NCI-H774 (cell line): ENCODE measurements at places on chromosomes 2 and 18.
A peak's percentile ranks its signal among the peaks of the same experiment; 100 is the strongest.

DNA sequence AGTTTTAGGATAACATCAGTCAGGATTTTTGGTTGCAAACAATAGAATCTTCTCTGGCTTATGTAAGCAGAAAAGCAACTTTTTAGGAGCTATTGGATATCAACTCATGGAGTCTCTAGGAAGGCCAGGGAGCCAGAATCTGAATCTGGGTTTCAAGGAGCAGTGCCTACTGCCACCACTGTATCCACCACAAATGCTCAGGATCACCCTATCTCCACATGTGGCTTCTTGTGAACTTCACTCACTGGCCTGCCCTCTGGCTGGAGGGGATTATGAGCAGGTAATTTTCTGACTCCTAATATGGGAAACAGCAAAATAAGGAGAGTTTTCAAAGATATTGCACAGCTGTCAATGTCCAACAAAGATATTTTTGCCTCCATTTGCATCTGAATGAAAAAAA is 142.9 kb downstream of the PKP4 start:
- DNase-seq, result no peak

DNA sequence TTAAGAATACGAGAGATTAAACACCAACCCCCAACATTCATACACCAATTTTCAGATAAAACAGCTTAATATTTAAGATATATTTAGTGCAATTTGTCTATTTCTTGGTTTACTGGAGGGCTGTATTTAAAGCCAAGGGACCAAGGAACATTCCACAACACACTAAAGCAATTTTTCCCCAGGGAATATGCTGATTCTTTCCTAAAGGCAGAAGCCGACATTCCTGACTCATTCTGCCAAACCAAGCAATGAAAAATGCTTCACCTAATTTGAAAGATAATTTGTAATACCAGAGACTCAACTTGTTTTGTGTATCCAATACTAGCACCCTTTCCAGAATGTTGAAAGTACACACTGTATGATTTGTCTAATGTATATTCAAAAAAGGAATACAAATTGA is 1267.6 kb upstream of the PIK3C3 start:
- no peak for DNase-seq

DNA sequence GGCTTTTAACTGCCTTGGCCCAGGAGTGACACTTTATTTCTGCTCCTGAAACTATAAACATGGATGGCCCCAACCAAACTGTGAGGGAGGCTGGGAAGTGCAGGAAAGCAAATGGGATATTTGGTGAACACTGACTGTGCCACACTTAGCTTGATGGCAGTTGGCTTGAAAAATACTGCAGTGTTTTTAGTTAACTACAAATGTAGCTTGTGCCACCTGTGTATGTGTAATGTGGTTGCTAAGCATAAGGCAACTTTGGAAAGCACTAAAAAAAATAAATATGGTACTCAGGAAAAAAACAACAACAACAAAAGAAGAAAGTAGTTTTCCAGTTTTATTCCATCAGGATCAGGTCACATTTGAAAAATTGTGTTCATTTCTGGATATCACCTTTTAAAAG is 73.8 kb downstream of the CD28 start:
- DNase-seq, result no peak

- DNase-seq, result no peak
Measured at GRCh38 chr18:361100-361732, 93.4 kb upstream of the THOC1 start.

DNA sequence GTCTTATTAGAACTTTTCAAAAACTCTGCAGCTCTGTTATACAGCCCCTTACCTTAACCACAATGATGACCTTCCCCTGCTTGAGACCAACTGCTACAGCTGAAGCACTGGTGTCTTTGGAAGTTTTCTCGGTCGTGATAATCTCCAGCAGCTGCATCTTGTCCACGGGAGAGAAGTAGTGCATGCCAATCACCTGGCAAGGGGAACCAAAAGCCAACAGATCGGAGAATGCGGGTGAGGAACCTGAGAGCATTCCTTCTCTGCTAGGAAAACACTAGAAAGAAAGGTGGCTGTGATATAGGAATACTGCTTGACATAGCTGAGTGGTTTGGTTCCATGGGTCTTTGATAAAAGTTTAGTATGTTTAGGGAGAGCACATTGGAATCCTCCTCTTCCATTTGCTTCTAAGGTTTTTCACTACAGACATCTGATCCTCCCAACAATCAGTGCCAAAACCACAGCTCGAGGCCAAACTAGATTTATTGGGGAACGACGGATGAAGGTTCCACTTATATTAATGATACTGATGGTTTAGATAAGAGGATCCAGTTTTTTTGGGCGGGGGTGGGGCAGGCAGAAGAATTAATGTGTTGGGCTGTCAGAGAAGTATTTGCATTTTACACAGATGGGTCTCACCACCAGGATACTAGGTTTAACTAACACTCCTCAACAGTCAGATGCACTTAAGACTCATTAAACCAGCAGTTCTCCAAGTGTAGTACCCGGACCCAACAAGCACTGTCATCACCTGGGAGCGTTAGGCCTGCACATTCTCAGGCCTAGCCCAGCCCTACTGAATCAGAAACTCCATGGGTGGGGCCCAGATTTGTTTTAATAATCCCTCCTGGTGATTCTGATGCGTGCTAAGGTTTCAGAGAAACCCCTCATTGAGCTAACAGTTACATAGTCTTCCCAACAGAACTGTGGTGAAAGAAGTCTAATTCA is 22.4 kb downstream of the GAREM2 start:
- DNase-seq, result no peak

DNA sequence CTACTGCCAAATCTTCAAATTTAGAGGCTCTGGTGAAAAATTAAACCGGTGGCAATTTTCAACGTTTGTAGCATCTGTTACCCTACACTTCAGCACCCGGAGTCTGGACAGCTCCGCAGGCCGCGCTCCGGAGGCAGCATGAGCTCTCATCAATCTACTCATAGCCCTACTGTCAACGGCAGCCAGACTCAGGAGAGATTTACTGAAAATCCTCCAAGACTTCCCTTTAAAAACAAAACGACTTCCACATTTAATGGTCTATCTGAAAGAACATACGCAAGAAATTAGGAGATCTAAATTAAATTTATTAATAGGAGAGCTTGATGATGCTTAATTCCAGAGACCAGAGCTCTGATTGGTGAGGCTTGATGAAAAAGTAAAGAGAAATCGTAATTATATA is 970 bp upstream of the ADCYAP1 start:
- DNase-seq, result no peak

GRCh38 chr18:58714259-58714658 is 43.0 kb downstream of the MALT1 start:
- no peak for DNase-seq

GRCh38 chr18:43108882-43109281 is 6.6 kb downstream of the RIT2 start:
- no peak for DNase-seq

DNA sequence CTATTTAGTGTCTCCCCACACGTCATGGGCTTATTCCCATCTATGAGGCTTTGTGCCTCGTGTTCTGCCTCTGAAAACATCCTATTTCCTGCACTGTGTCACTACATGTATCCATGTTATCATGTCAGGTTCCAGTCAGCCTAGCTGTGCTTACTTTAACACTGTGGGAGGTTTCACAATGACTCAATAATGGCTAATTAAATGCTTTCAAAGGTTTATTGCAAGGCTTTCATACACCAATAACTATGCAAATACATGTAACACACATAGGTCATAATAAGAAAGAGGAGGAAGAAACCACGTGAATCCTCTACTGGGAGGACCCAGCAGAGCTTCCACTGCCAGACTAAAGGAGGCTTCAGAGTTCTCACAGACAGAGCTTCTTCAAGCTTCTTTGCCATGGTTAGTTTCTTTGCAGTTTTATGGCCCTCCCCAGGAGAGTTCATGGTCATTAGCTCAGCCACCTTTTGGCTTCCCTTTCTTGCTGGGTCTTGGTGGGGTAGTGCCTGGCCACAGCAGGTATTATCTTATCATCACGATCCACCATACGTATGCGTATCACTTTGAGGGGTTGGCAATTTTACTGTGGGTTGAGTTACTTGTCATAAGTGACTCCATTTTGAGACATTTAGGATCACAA is 5.1 kb upstream of the COLEC12 start:
- peak; percentile 1 for DNase-seq

DNA sequence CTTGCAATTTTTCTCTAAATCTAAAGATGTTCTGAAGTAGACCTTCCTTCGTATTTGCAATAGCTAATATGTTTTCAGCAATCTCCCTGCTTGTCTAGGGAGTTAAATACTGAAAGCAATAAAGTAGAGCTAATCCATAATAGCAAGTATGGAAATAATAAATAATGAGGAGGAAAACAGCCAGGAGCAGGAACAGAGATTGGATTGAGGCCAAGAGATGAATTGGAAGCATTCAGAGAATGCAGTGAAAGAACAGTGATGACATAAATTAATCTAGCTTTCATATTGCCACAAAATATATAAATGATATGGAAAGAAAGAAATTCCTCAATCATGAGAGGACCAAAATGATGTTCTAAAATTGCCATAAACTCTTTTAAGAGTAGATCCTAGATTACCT is 679.7 kb downstream of the METTL4 start:
- DNase-seq, result no peak

DNA sequence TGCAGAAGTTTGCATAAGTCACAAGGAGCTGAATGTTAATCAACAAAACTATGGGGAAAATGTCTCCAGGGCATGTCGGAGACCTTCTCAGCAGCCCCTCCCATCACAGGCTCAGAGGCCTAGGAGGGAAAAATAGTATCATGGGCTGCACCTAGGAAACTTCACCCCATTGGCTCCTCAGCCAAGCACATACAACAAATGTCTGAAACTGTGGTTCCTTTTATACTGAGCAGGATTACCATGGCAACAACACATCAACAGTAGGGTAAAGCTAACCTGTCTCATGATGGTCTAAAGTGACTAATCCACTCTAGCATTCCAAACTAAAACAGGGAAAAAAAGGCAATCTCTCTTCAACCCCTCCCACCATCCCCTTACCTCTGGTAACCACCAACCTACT is 3.2 kb upstream of the NEMP2 start:
- DNase-seq, result no peak

DNA sequence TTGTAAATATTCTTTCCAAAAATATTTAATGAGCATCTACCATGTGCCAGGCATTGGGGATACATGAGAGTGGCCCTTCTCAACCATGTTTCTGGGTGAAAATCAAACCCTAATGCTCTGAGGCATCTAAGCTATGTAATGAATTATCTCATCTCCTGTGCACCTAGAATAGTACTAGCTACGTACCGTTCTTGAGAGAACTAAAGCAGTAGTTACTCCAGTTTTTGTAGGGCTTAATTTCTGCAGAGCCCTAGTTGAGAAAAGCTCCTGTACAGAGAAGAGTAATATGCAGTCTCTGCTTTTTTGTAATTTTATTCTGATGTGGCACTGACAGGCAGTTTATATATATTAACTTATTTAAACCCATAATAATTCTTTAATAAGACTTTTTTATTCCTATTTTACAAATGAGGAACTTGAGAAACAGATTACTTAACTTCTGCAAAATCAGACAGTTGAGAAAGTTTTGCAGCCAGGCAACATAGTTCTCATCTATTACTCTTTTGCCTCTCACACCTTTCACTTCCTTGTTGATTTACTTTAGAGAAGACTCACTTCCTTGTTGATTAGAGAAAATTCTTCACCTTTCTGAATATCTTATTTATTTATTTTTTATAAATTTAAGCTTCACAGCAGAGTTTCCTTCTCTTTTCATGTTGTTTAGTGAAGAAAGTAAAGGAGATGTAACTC is 3.1 kb downstream of the SPOPL start:
- no peak for DNase-seq

GRCh38 chr2:191170773-191171172 is 20.0 kb upstream of the STAT4 start:
- no peak for DNase-seq
